ENCODE measurements at places on chromosomes 6 and 20.

- DNase-seq = no peak
Measured at GRCh38 chr6:134880487-134881190, 69.3 kb downstream of the ALDH8A1 start.

DNA sequence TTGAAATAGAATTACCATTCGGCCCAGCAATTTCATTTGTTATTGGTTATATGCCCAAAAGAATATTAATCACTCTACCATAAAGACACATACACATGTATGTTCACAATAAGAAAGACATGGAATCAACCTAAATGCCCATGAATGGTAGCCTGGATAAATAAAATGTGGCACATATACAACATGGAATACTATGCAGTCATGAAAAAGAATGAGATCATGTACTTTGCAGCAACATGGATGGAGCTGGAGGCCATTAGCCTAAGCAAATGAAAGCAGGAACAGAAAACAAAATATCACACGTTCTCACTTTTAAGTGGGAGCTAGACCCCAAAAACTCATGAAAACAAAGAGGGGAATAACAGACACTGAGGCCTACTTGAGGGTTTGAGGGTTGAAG, 52.6 kb upstream of the RNGTT start:
- no peak for DNase-seq

DNA sequence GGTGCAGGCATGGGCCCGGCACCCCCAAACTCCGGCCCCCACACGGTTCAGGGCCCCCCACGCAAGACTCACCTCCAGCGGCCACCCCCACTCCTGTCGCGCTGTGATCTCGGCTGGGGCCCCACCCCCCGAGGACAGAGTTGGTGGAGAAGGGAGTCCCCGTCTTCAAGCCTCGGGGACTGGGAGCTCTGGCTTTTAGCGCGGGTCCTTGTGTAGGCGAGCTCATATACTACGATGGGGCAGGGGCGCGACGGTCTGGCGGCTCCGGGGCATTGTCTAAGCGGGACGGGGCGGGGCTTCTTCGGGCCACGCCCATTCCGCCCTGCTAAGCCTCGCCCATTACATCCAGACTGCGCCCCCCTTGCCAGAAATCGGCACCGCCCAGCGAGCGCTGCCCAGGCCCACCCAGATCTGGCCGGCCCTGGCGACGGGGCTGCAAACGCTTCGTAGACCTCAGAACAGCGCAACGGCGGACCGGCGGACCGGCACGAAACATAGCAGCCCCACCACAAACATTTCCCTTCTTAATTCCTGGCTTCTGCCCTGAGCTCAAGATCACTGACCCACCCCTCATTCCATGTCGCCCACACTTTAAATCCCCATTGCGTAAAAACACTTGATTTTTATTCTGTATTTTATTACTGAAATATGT, 1.0 kb upstream of the DDAH2 start:
- DNase-seq = no peak

DNA sequence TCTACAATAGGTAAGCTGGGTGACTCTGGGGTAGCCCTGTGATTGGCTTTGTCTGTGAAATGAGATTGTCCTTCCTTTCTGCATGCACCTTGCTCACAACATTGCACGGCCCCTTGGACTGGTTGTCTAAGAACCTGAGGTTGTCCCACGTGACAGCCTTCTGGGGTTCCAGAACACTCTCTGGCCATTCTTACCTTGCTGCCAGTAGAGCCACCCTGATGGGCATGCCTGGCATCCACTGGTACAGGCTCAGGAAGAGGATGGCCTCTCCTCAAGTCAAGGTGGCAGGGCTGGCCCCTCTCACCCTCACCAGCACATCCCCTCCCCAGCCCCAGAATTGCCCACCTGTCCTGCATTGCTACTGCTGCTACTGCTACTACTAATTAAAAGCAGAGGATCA, 335.0 kb downstream of the PACRG start:
- no peak for DNase-seq

GRCh38 chr6:147933224-147933623, 409.4 kb upstream of the SASH1 start:
- no peak for DNase-seq

- no peak for DNase-seq
Measured at GRCh38 chr6:76790045-76790796, 673.1 kb downstream of the HTR1B start.

GRCh38 chr6:31742894-31743293, 3.1 kb downstream of the MSH5 start:
- no peak for DNase-seq

DNA sequence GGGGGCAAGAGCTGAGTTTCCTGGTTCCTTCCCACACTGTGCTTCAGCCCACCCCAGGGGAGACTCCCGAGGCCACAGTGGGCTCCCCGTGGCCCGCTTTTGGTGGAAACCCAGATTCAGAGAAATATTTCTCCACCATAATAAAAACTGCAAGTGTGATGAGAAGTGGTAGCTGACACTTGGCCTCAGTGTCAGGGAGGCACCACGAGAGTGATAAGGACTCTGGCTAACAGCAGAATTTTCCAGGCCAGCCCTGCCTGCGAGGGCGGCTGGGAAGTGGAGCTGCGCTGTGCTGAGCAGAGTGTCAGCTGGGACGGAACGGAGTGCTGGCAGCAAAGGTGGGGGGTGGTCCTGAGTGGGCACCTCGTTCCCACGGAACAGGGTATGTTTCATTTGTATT, 22.5 kb downstream of the SPATA2 start:
- DNase-seq = no peak

- DNase-seq = no peak
Measured at GRCh38 chr20:63148696-63149095, 67.2 kb downstream of the YTHDF1 start.

GRCh38 chr20:33837096-33837830, 26.1 kb downstream of the CHMP4B start:
- DNase-seq = no peak

GRCh38 chr6:97885828-97886227, 602.8 kb upstream of the MMS22L start:
- DNase-seq = no peak

DNA sequence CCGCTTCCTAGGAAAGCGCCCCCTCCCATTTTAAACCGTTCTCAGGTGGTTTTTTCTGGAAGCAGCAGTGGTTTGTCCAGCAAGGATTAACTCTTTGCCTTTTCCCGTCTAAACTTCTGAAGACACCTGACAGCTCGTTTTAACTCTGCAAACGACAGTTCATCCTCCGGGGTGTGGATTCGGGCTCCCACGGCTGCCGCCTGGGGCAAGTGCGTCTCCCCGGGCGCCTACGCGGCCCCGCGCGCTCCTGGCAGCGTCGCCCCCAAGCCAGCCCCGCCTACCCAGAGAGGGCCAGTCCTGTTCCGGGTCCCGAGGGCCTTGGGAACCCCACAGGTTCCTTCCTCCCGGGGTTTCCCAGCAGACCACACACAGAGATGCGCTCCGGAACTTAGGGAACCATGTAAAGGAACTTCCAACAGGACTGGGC, 54.4 kb downstream of the PRR18 start:
- no peak for DNase-seq

- DNase-seq = no peak
Measured at GRCh38 chr6:169981969-169982368, 230.5 kb downstream of the ERMARD start.

- DNase-seq = no peak
Measured at GRCh38 chr6:90231308-90231707, 65.3 kb downstream of the BACH2 start.
